Testis (tissue), 5 donors: ENCODE measurements at places on chromosomes 12 and 14.

- no peak for DNase-seq
These were observed 138.5 kb downstream of the FUT8 start for GRCh38 chr14:65550779-65551643.

DNA sequence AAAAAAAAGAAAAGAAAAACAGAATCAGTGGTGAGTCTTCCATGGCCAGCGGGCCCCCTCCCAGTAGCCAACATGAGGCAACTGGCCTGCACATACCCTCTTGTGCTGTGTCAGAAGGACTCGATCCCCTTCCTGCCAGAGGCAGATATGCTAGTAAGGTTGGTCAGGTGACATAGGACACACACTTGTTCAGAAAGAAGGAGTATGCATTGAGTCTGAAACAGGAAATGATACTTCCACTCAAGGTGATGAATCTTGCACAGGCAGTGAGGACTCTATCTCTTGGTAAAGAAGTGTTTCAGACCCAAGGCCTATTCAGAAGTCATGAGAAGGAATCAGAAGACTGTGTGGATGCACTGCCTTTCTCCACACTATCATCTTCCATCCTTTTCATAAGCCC lies 269.7 kb upstream of the FAR2 start:
- no peak for DNase-seq

DNA sequence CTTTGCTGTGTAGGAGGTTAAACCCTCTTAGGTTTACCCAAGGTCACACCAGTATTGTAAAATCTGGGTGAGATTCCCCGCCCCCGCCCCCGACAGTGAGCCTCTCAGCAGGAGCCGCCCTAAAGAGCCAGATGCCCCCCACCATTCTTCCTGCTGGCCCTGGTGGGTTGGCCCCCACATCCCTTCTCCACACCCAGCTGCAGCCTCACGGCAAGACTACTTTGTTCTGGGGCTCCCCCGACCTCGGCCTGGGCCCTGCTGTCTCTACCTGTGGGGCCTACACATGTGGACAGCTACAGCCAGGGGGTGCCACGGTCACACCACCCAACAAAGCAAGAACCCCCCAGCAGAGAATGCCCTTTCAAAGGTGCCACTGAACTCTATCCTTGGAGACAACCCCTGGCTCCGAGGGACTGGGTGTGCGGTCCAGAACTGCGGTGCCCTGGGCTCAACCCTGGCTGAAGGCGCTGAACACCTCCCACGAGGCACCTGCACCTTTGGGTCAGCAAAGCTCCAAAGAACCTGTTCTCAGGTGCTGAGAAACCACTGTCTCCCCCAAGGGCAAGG lies 82.4 kb downstream of the WDR20 start:
- no peak for DNase-seq

DNA sequence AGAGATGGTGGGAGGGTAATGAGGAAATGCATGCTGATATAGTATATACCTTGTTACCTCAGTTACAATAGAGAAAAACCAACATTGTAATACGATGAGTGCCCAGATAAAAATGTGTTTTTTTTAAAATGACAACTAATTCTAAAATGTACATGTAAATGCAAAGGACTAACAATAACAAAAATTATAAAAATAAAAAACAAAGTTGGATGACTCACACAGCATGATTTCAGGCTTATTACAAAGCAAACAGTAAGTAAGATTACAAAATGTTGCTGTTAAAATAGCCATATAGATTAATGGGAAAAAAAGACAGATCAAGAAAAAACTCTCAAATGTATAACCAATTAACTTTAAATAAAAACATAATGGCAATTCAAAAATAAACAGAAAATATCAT lies 1099.4 kb downstream of the FSCB start:
- no peak for DNase-seq

DNA sequence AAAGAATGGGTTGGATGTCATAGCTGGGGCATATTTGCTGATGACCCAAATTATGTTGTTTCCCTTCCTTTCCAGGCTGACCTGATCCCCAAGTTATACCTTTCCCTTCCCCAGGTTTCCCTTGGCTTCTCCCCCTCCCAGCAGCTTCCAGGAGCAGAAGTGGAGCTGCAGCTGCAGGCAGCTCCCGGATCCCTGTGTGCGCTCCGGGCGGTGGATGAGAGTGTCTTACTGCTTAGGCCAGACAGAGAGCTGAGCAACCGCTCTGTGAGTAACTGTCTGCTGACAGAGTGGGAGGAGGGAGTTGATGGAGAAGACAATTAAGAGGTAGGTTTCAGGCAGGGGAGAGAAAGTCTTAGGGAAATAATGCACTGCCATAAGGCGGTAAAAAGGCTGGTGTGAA lies 25.0 kb downstream of the A2ML1 start:
- no peak for DNase-seq

- no peak for DNase-seq
These were observed 40.2 kb downstream of the TAOK3 start for GRCh38 chr12:118332511-118332910.

- no peak for DNase-seq
These were observed 20.4 kb upstream of the FBXO33 start for GRCh38 chr14:39452680-39453079.

DNA sequence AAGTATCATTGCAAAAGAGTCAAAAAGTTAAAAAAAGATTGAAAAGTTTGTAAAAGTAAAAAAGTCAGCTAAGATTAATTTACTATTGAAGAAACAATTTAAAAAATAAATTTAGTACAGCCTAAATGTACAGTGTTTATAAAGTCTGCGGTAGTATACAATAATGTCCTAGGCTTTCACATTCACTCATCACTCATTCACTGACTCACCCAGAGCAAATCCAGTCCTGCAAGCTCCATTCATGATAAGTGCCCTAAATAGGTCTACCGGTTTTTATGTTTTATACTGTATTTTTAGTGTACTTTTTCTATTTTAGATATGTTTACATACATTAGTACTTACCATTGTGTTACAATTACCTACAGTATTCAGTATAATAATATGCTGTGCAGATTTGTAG lies 43.9 kb upstream of the ABCC9 start:
- no peak for DNase-seq
